ENCODE measurements at places on chromosomes 5 and 9. TPM values are rescaled to one million over a fixed set of nuclear protein-coding genes. Genes with fewer than 3 reads are reported as not detected.

- no peak for DNase-seq
Measured at GRCh38 chr5:96463091-96463490, 30.0 kb upstream of the PCSK1 start.

DNA sequence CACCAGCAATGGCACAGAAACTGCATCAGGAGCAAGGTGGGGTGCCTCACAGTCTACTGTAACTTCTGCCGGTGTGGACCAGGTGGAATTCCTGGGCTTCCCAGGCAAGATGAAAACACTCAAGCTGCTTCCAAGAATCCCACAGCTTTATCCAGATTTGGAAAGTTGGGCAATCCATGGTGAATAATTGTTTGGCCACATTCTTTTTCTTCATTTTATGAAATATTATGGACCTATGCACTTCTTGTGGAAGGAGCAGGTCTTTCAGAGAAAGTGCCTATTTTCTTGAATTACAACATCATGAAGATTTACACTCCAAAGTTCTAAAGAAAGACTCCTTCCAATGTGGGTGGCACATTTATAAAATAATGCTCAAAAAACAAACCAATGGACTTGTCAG, 503.6 kb downstream of the SEMA5A start:
- DNase-seq = no peak

- DNase-seq = no peak
Measured at GRCh38 chr9:125429476-125430160, 168.0 kb downstream of the GAPVD1 start.

DNA sequence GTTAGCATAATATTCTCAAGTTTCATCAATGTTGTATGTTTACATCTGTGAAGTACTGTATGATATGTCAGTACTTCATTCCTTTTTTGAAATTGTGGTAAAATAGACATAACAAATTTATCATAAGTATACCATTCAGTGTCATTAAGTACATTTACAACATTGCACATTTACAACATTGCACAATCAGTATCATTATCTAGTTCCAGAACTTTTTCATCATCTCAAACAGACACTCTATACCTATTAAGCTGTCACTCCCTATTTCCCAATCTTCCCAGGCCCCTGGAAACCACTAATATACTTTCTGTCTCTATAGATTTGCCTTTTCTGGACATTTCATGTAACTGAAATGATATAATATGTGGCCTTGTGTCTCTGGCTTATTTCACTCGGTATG, 75.1 kb upstream of the ATG10 start:
- DNase-seq = no peak

DNA sequence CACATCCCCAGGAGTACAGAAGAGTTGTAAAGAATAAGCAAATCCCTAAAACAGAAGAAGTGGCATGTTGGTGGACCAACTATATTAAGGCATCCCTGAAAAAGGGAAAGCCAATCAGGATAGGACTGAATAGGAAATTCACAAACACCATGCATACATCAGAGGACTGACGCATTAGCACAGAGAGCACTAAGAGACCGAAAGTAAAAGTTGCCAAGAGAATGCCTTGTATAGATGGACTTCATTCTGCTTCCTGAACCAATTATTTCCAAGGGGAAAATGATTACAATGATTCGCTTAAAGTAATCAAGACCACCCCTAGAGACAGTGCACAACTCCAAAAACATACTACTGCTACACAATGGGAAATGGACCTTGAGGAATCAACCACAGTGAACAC, 33.5 kb downstream of the SHC3 start:
- no peak for DNase-seq

GRCh38 chr5:142630927-142631539, 54.9 kb downstream of the FGF1 start:
- DNase-seq = no peak

GRCh38 chr9:94905606-94906005, 179.1 kb downstream of the AOPEP start:
- no peak for DNase-seq

- DNase-seq = no peak
Measured at GRCh38 chr9:118088090-118088489, 383.9 kb downstream of the TLR4 start.

GRCh38 chr9:21160178-21160577, 6.3 kb downstream of the IFNA21 start:
- DNase-seq = peak; percentile 34

- no peak for DNase-seq
Measured at GRCh38 chr9:91029650-91030361, 228.2 kb downstream of the SYK start.

- DNase-seq = no peak
Measured at GRCh38 chr5:23457780-23458179, 49.6 kb upstream of the PRDM9 start.

GRCh38 chr9:72643651-72644050, 122.2 kb downstream of the TMC1 start:
- no peak for DNase-seq

- DNase-seq = no peak
Measured at GRCh38 chr5:174624733-174625522, 99.5 kb upstream of the MSX2 start.

- no peak for DNase-seq
Measured at GRCh38 chr9:37970301-37971107, 66.6 kb upstream of the SLC25A51 start.

- DNase-seq = no peak
Measured at GRCh38 chr5:17879276-17879675, 245.0 kb downstream of the TAF11L14 start.

DNA sequence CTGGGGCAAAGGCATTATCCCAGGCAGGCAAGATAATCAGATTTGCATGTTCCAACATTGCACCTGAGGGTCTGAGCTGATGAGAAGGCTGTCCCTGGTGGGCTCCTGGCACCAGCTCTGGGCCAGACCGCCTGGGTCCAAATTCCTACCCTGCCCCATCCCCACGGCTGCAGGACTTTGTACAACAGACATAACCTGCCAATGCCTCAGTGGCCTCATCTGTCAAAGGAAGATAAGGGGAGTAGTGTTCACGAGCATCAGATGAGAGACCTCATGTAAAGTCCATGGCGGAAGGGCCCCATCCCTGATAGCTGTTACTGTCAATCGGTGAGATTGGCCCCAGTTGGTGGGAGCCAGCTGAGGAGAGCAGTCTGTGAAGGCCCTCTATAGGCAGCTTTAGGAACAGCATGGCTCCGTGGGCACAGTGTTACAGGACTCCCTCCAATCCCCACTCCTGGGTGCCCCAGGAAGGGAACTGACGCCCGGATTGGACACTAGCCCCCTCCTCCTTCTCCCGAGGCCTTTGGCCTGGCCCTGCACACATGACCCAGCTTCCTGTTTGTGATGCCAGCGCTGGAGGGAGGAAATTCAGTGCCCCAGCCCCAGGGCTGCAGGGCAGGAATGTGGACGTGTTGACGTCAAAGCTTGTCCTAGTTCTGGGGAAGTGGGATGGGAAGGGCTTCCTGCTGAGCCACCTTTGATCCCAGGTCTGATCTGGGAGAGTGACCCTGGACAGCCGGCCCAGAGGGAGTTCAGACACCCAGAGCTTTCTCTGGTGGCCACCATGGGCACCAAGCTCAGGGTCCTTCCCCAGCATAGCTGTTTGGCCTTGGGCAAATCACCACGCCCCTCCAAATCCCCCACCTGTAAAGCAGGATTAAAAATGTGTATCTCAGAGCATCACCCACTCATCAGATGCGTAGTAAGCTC, 56.2 kb downstream of the DUSP1 start:
- peak; percentile 48 for DNase-seq

- DNase-seq = no peak
Measured at GRCh38 chr5:181194489-181195248, 10.3 kb downstream of the TRIM7 start.

The GFM2 gene
- 32.9 TPM for total RNA-seq

The TOR4A gene
- 17.5 TPM for total RNA-seq

The AFAP1L1 gene
- not detected for total RNA-seq

The SLC25A48 gene
- total RNA-seq = not detected

The OBP2B gene
- not detected for total RNA-seq

The LOX gene
- total RNA-seq = not detected

The GALNT12 gene
- 2.3 TPM for total RNA-seq

All from activated T-helper 2 cell treated with anti-CD3 and anti-CD28 coated beads, Interferon-gamma antibody, Interleukin-2, Interleukin-4, amounts not matched to agents 10 μg/mL and 5 μg/mL and 100 μg/mL, durations not matched to agents 14 hours and 24 hours and 36 hours (primary cell).